ENCODE measurements at places on chromosomes 2 and 18.

GRCh38 chr18:49487711-49488310, 777 bp upstream of the C18orf32 start:
- DNase-seq = no peak

DNA sequence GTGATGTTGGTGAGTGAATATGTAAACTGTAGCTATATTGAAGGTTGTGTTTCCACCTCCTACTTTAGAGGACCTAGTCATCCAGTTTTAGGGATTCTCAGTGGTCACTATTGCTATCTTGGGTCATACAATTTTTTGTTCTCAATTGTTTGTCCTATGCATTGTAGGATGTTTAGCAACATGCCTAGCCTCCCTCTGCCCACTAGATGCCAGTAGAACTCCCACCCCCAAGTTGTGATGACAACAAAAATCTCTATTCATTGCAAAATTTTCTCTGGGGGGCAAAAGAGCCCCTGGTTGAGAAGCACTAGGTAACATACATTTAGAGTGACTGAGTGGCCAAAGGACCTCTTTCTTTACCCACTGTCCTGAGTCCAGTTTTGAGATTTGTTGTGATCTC, 87.3 kb downstream of the LRRTM4 start:
- no peak for DNase-seq

GRCh38 chr18:27382567-27383216, 197.6 kb upstream of the CHST9 start:
- no peak for DNase-seq

GRCh38 chr2:62309465-62310091, 113.7 kb downstream of the B3GNT2 start:
- DNase-seq = no peak

DNA sequence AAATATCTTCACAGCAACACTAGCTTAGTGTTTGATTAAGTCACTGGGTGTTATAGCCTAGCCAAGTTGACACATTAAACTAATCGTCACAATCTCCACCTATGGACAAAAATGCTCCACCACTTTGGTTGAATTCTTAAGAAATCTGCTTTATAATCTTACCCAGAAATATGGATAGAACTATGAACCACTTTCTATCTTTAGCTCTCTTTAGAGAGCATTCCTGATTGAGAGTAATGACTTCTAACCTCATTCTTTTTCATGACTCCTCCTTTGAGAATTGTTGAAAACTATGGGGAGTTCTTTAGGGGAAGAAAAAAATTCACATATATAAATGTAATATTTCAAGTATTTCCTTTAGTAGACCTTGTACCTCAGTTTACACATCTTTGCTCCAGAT, 1282.2 kb upstream of the ZEB2 start:
- DNase-seq = no peak

- no peak for DNase-seq
Measured at GRCh38 chr2:224562831-224563230, 22.3 kb downstream of the CUL3 start.

DNA sequence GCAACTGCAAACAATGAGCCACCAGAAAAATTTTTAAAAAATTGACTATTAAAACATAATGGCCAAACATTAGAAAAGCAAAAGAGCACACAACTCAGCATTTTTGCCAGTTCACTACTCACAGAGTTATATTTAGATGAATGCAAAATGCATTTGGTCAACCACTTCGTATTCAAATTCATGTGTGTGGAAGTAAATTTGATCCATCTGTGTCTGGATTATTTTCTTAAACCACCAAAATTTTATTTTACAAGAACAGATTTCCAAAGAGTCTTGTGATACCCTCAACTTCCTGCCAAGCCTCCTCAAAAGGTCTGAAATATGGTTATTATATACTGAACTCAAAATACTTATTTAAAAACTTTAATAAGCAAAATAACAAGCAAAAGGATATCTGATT, 57.4 kb downstream of the PPP1R1C start:
- no peak for DNase-seq

- DNase-seq = no peak
Measured at GRCh38 chr2:233407771-233408181, 53.5 kb downstream of the DGKD start.

DNA sequence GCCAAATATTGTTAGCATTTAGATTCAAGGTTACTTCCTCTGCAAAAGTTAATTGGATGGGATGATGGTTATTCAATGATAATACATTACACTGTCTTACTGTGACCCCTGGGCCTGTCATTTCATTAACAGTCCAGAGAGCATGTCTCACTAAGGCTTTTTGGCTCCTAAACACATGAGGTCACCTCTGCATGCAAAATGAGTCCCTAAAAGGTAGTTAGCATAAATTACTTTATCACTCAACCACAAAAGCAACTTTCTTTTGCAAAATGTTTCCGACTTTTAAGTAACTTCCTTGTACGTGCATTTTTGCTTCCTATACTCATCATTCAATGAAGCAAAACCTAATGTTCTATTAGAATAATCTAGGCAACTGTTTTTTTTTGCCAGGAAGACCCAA, 16.8 kb upstream of the AGFG1 start:
- DNase-seq = no peak

GRCh38 chr2:148263890-148264289, 243.0 kb downstream of the MBD5 start:
- DNase-seq = no peak

DNA sequence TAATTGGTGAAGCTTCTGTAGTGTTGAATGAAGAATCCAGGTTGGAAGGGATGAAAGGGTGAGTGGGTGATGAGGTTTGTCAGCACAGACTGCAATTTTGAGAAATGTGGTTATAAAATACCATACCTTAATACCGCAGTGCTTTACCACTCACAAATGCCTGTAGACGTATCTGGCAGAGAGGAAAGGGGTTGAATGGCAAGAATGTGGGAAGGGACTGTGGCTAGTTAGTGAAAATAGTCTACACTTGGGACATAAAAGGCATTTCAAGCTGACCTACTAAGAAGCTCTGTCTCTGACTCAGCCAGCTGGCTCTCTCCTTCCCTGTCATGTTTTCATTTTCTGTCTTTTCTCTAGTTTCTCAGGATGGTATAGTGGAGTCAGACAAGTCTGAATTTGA, 25.1 kb downstream of the CDK15 start:
- DNase-seq = no peak

DNA sequence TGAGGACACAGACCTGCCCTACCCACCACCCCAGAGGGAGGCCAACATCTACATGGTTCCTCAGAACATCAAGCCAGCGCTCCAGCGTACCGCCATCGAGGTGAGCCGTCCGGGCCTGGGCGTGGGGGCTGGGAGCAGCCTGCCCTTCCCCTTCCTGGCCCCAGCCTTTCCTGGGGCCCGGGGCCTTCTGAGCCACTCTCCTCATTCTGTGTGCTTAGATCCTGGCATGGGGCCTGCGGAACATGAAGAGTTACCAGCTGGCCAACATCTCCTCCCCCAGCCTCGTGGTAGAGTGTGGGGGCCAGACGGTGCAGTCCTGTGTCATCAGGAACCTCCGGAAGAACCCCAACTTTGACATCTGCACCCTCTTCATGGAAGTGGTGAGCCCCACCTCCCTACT, 157.9 kb downstream of the DYSF start:
- DNase-seq = no peak

DNA sequence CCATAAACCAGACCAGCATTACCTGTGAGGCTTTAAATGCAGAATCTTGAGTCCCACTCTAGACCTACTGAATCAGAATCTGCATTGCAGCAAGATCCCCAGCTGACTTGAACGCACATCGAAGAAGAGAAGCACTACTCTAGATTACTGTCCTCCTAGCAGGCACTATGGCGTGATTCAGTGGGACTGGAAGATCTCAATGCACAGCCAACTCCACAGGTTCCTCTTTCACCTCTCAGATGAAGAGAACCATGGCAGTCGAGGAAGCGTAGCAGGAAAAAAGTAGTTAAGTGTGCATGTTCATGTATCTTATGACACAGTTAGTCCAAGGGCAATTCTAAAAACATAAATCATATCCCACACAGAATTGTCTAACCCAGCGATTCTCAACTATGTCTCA, 97.4 kb downstream of the STK39 start:
- DNase-seq = no peak

DNA sequence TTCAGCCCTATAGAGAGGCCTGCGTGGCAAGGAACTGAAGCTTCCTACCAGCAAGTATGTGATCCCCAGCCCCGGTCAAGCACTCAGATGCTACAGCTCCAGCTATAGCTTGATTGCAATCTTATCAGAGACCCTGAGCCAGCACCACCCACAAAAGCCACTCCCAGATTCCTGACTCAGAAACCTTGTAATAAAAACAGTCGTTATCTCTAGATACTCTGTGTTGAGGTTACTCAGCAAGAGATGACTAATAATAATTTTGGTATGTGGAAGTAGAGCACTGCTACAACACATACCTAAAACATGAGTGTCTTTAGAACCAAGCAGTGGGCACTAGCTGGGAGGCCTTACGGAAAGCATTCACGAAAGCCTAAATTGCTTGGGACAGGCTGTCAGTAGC, 216.9 kb downstream of the UXS1 start:
- DNase-seq = no peak

GRCh38 chr2:200253639-200254038, 52.9 kb upstream of the SPATS2L start:
- DNase-seq = no peak

DNA sequence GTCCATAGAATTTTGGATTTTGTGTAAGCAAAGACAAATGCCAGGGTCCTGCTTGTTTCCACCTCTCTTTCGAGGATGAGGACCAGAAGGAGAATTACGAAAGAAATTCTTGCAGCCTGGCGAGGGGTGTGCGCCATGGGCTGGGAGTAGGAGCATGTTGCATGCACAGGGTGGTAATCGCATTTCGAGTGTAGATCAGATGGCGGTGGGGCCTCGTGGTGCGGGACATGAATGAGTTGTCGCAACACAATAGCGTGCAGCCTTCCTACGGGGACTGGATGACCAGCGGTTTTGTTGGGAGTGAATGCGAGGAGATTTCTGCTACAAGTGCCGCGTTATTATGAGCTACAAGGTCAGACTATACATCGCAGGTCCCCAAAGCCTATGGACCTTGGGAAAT, 4.2 kb upstream of the EN1 start:
- no peak for DNase-seq

- no peak for DNase-seq
Measured at GRCh38 chr18:3036108-3036507, 23.2 kb upstream of the LPIN2 start.

DNA sequence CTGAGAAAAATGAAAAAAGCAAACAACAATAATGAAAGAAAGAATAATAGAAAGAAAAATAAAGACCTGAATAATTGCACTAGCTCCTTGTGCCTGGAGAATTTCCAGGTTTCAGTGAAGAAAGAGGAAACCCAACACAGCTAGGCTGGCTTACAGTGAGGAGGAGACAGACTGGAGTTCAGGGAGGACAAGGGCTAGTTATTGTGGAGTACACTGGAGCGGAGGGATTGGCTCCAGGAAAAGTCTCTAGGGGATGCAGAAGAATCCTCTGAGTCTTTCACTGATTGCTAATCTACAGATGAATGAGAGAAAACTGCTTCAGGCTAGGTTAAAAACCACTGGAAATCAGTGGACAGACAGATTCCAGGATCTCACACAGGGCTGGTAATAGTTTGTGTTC, 163.6 kb upstream of the RBMS1 start:
- no peak for DNase-seq

DNA sequence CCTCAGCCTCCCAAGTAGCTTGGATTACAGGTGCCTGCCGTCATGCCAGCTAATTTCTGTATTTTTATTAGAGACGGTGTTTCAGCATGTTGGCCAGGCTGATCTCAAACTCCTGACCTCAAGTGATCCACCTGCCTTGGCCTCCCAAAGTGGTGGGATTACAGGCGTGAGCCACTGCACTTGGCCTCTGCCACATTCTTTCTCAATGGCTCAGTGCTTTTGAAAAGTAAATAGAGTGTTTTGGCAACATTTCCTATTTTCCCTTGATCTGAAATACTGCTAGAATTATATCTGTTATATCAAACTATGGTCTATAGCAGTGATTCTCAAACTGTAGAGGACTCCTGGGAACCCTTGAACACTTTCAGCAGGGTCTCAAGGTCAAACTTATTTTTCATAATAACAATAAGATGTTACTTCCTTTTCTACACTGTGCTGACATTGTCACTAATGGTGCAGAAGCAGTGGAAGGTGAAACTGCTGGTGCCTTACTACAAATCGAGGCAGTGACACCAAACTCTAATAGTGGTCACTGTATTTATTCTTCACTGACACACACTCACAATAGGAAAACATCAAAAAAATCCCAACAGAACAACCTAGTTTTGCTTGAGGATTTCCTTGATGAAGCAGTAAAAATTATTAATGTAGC, 10.6 kb downstream of the DAW1 start:
- DNase-seq = no peak

DNA sequence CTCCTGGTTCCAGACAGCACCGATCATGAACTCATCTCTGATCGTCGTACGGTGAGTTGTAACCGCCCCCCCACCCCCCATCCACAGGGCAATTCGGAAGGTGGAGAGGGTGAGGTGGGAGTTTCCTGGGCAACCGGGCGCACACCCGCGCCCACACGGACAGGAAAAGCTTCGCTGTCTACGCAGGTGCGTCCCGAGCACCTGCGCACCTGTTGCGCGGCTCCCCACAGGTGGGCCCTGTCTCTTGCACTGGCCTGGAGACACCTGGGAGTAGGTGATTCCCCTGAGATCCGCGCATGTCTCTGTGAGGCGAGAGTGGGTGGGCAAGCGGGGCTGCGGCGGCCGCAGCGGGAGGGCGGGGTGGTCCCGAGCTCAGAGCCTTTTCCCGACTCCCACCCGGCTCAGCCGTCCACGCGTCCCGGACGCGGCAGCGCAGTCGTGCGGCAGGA, 459 bp upstream of the ATP6V1C2 start:
- DNase-seq = no peak

DNA sequence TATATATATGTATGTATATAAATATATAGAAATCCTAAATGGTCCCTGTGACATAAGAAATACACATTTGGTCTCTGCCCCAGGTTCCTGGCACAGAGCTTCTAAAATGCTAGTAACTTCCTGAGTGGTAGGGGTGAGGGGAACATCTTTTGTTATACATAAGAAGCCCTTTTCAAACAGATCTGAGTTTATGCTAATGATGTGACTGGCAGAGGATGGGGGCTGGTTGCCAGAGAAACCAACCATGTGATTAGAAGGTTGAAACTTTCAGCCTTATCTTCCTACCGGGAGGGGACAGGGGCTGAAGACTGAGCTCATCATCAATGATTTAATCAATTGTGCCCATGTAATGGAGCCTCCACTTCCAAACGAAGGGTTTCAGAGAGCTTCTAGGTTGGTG, 16.3 kb downstream of the MFSD2B start:
- no peak for DNase-seq

- DNase-seq = no peak
Measured at GRCh38 chr2:221042926-221043325, 529.2 kb downstream of the EPHA4 start.
